ENCODE measurements at places on chromosomes 4 and X.
A peak's percentile ranks its signal among the peaks of the same experiment; 100 is the strongest.

GRCh38 chr4:150098214-150098613 is 20.0 kb downstream of the DCLK2 start:
- DNase-seq = no peak

- no peak for DNase-seq
These were observed 37.3 kb downstream of the CASP6 start for GRCh38 chr4:109665783-109666485.

GRCh38 chrX:119084766-119085165 is 12.0 kb downstream of the CT47C1 start:
- no peak for DNase-seq

- no peak for DNase-seq
These were observed 16.7 kb downstream of the LGI2 start for GRCh38 chr4:25013756-25014661.

GRCh38 chr4:97910005-97910404 is 233.3 kb downstream of the STPG2 start:
- DNase-seq = no peak

GRCh38 chr4:7968262-7968896 is 28.7 kb upstream of the AFAP1 start:
- no peak for DNase-seq

GRCh38 chr4:20643631-20644030 is 56.6 kb upstream of the PACRGL start:
- DNase-seq = no peak

DNA sequence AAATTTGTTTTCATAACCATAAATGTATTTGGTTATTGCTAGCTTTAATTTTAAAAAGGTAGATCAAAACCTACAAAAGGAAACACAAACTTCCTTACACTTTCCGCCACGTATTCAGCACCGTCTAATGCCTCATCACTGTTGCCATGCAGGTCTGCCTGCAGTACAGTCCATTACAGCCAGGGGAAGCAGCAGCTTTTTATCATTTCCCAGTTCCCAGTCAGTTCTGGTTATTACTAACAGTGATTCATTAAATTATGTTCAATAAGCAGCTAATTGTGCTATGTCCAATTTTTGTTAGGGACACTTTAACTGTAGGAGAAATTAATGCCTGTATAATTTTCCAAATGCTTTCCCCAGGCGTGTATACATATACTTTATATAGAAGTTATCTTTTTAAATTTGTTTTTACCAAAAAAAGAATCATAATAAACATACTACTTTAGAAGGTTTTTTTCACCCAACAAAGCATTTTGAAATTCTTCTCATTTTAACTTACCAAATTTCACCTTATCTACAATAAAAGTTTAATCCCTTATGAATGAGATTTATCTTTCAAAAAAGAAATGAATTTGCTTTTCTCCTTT is 93.3 kb downstream of the ANXA3 start:
- no peak for DNase-seq

DNA sequence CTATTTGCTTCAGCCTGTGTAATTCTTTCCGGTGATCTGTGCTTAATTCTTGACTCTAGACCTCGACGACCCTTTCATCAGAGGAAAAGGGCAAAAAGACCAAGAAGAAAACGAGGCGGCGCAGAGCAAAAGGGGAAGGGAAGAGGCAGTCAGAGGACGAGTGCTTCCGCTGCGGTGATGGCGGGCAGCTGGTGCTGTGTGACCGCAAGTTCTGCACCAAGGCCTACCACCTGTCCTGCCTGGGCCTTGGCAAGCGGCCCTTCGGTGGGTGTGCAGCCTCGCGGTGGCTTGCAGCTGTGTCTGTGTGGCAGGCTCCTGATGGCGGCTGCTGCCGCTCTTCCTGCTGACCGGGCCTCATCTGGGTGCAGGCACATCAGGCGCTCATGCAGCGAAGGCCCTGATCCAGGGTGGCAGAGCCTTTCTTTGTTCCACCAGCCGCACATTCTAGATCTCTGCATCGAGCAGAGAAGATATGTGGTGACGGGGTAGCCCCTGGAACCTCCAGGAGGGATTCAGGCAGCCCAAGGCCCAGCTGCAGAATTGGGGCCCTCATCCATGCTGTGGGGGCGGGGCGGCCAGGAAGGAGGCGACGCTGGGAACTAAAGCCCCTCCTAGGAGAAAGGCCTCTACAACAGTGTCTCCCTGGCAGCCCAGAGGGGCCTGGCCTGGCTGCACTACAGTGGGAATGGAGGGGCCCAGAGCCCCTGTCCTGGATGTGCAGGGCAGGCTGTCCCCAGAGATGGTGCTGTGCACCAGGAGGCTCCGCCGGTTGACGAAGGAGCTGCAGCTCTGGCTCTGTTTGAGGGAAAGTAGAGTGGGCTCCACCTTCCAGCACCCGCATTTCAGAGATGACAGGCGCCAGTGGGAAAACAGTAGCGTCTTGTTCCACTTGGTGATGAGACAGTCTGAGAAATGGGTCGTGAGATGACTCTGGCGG is 32.1 kb downstream of the NELFA start:
- no peak for DNase-seq

DNA sequence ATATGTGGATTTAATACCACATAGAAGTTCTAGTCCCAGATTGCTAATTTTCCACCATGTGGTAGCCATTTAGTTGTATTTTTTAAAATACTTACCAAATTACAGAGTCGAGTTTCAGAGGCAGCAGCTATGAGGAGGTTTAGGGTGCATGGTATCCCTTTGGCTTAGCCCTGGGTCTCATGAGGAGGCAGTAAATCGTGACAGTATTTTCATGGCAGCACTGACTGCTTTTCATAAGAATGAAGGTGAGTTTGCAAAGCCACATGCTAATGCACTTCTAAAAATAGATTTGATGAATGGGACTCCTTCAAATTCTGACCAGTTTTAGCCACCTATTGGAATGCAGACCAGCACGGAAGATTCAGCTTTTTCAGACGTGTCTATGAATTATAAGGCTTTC is 114.0 kb upstream of the FRG1 start:
- DNase-seq = no peak

DNA sequence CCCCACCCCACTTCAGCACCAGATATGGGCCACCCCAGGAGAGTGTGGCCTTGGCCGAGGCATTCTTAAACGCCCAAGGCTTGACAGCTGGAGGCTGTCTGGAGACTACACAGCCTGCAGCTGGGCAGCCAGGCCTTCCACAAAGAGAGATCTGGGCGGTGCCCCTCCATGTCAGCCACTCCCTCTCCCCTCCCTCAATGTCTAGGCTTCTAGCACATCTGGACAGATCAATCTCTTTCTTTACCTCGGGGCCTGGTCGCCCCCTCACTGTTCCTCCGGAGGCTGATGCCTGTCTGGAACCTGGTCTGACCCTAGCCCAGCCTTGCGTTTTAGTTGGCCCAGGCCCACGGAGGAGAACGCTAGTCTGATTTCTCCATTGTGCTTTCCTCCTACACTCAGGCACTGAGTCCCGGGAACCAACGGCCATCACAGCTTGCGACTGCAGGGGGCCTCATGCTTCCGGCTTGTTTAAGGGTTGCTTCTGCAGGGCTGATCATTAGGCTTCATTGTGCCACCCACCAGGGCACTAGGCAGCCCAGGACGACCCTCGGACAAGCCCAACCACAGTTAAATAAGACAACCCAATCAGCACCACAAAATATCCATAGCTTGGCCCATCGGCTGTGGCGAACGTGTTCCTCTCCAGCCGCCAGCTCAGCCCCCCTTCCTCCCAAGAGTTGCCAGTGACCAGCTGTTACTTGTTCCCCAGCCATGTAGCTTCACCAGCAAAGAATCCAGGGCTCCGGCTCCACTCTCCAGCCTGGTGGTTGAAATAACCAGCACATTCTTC is 200.6 kb downstream of the BCOR start:
- DNase-seq = no peak

GRCh38 chr4:3234171-3235029 is 14.6 kb upstream of the MSANTD1 start:
- no peak for DNase-seq

DNA sequence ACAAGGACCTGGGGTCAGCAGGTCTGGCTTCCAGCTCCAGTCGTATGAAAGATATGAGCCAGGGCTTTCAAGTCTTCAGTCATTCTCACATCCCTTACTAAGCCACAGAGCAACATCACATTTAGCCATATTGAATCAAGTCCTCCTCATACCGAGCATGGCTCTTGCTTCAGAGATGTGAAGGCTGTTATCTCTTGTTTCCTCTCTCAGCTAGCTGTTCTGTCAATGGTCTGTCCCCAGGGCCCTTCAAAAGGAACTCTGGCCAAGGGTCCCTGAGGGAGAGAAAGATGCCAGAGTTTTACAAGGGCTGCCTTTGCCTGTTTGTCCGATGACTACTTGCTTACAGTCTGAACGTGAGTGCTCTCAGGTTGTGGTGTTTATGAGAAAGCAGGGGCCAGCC is 30.5 kb downstream of the DOCK11 start:
- no peak for DNase-seq

DNA sequence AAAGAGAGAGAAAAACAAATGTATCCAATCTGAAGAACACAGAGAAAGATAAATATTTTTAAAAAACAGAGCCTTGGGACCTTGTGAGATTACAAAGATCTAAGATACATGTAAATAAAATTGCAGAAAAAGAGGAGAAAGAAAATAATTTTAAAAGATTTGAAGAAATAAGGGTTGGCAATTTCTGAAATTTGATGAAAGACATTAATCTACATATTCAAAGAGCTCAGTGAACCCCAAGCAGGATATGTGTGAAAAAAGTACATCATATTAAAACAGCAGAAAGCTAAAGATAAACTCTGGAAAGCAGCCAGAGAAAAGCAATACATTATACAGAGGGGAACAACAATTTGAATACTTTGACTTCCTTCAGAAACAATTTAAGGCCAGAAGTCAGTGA is 244.7 kb downstream of the ENOX2 start:
- DNase-seq = no peak

- DNase-seq = no peak
These were observed 42.4 kb downstream of the USP9X start for GRCh38 chrX:41127477-41128192.

DNA sequence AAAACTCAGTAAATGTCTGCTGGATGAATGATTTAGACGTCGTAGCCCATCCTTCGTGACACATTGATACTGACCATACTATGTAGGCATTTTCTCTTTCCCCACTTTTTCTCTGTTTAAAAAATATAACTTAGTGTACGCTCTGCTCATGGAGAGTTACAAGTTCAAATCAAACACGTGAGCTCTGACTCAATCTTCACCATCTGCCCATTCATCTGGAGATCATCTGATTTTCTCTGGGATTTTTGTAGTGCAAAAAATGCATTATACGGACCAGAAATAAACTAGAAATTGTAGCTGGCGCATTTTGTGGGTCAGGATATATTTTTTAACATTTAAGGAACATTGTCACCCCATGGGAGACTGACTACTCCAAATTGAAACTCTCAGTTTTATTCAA is 124.7 kb upstream of the FAM9B start:
- DNase-seq = no peak

GRCh38 chr4:4386296-4386735 is 586 bp upstream of the NSG1 start:
- no peak for DNase-seq

GRCh38 chrX:71118985-71119535 is 664 bp downstream of the MED12 start:
- DNase-seq = no peak

GRCh38 chr4:3879681-3880614 is 113.8 kb downstream of the ADRA2C start:
- DNase-seq = peak; percentile 18

- no peak for DNase-seq
These were observed 114.7 kb downstream of the NWD2 start for GRCh38 chr4:37359261-37359660.

- DNase-seq = no peak
These were observed 17.3 kb downstream of the FNIP2 start for GRCh38 chr4:158786121-158786601.

GRCh38 chrX:110286106-110286505 is 31.8 kb downstream of the AMMECR1 start:
- no peak for DNase-seq

DNA sequence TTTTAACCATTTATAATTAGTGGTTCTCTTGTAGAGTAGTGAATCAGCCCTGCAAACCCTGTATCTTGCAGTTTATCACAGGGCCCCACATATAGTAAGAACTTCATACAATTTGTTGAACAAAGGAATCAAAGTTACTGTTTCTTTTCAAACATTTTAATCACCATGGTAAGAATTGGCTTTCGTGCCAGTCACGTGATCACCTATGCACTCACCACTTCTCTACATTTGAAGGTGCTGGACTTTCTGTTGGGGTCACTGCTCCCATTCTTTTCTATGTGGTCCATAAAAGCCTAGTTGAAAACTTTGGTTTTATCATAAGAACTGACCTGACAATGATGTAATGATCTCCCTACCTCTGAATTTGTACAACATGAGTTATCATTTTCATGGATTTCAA is 426.4 kb upstream of the CPEB2 start:
- DNase-seq = no peak

GRCh38 chrX:154021131-154021611 is 1.5 kb upstream of the IRAK1 start:
- DNase-seq = no peak

GRCh38 chr4:149048451-149049143 is 606.4 kb upstream of the NR3C2 start:
- DNase-seq = no peak

GRCh38 chr4:177485528-177485927 is 43.3 kb upstream of the AGA start:
- no peak for DNase-seq

GRCh38 chr4:36914106-36914505 is 330.4 kb upstream of the NWD2 start:
- no peak for DNase-seq

DNA sequence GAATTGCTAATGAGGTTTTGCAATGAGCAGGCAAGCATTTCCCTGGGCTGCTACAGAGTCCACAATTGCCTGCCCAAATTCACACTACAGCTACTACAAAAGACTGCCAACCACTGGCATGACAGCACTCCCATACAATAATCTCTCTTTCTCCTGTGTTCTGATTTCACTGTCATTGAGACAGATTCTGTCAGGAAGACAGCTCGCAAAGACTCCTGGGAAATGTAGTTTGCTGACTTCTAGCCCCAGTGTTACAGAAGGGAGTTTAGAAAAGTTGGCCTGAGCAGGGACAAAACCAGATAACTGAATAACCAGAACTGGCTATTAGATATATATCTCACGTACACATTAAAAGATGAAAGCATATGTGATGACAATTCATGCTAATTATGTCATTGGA is 1231.3 kb upstream of the PRKX start:
- no peak for DNase-seq

DNA sequence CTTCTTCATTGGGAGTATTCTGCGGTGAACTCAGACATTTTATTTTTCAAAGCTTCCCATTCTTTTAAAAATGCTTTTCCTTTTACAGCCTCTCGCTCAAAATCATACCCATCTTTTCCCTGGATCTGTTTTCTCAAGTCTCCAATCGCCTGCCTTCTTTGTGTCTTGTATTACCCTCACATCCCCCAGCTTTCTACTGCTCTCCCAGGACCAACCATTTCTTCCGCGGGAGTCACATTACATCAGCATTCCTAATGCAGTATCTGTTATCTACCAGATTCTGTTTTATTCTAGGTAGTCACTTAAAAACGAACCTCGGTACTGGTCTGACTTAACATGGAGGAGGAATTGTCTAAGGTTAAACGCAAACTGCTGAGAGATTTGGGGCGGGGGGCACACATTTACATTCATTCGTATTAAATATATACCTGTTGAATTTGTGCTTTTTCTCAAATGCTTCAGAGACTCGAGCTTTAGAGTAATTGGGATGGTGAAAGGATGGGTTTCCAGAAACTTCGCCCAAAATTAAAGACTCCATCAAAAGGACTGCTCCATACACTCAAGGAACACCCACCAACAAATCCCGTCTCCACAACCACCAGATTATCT is 493 bp upstream of the UCHL1 start:
- no peak for DNase-seq

All from HuH-7.5 (cell line).